ENCODE measurements at places on chromosomes 5 and 9. TPM values are rescaled to one million over a fixed set of nuclear protein-coding genes. Genes with fewer than 3 reads are reported as not detected.

Gene ENHO
- 3.4 TPM for total RNA-seq

GRCh38 chr5:167814040-167814439 lies 477.4 kb upstream of the WWC1 start:
- DNase-seq: no peak
- no peaks in the 10 kb centered on the region for H3K4me1 ChIP-seq
- H3K4me3 ChIP-seq: no peak overlapping the region
- H3K36me3 ChIP-seq: no peaks in the 10 kb centered on the region

- no peak overlapping the region for H3K4me3 ChIP-seq
- H3K36me3 ChIP-seq: no peaks in the 10 kb centered on the region
- no peaks in the 10 kb centered on the region for H3K27me3 ChIP-seq
- no peak overlapping the region for H3K27ac ChIP-seq
- no peak for DNase-seq
- no peaks in the 10 kb centered on the region for H3K4me1 ChIP-seq
These were observed 134.2 kb downstream of the RNF180 start for GRCh38 chr5:64299805-64300204.

- peak; percentile 77 for DNase-seq
- no peak overlapping the region for H3K4me3 ChIP-seq
- H3K36me3 ChIP-seq: peaks cover 2% of the 10 kb centered on the region
- peaks cover 8% of the 10 kb centered on the region for H3K4me1 ChIP-seq
- H3K27me3 ChIP-seq: no peaks in the 10 kb centered on the region
- no peak overlapping the region for H3K27ac ChIP-seq
These were observed 152.2 kb downstream of the ARHGAP26 start for GRCh38 chr5:142922223-142922952.

GRCh38 chr5:26663500-26663899 lies 374.9 kb downstream of the CDH9 start:
- no peak overlapping the region for H3K4me3 ChIP-seq
- H3K27me3 ChIP-seq: no peaks in the 10 kb centered on the region
- no peaks in the 10 kb centered on the region for H3K36me3 ChIP-seq
- no peaks in the 10 kb centered on the region for H3K4me1 ChIP-seq
- H3K27ac ChIP-seq: no peak overlapping the region
- no peak for DNase-seq

All from muscle of leg (tissue), 16 donors.